ENCODE measurements at places on chromosomes 6 and 20.
A peak's percentile ranks its signal among the peaks of the same experiment; 100 is the strongest.

DNA sequence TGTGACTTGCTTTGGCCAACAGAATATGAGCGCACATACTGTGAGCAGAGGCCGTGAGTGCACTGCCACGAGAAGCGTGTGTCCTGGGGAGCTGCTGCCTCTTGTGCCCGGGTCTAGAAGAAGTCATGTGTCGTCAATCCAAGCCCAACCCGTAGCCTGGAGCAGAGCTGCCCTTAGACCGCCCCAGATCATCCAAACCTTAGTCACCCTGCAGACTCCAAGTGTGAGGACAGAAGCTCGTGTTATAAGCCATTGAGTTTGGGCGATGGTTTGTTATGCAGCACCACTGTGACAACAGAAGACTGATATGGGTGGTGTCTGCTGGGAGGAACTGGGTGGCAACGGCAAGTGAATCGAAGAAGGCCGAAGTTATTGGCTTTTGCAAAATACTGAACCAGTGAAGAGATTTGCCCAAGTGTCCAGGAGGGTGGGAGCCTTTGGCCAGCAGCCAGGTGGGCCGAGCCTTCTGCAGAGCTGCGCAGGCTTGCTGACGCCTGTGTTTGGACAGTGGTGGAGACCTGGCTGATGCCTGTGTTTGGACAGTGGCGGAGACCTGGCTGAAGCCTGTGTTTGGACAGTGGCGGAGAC is 101.3 kb upstream of the SULF2 start:
- DNase-seq = no peak

DNA sequence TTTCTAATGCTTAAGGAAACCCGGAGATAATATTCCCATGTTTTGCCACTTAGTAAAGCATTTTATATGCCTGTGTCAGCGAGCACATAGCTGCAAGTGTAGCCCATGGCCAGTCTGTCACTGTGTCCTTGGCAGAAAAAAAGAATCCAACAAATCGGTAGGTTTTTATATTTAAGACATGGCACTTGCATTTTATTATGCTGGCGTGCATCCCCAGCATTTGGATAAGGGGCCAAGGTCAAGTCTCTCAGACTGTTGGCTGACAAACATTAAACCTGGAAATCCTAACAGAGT is 1.2 kb upstream of the ZNF184 start:
- DNase-seq = no peak

GRCh38 chr20:19552221-19553180 is 205.6 kb upstream of the RIN2 start:
- DNase-seq = peak; percentile 43

GRCh38 chr6:118872726-118873125 is 21.2 kb upstream of the ASF1A start:
- DNase-seq = no peak

DNA sequence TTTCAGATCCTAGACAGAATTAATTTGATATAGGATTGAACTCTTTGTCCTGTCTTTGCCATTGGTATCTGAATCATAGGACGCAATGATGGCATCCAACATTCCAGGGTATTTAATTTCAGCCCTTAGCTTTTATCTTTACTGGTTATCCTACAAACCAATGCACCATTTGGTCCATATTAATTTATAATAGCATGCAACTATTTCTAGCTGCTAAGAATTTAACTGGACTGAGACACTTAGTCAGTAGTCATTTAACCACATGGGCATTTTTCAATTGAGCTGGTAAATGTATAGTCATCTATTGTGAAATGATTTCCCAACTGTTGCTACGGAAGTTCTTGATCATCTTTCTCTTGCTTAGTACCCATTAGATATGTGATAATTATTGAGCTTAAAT is 141.1 kb downstream of the CD164 start:
- no peak for DNase-seq

DNA sequence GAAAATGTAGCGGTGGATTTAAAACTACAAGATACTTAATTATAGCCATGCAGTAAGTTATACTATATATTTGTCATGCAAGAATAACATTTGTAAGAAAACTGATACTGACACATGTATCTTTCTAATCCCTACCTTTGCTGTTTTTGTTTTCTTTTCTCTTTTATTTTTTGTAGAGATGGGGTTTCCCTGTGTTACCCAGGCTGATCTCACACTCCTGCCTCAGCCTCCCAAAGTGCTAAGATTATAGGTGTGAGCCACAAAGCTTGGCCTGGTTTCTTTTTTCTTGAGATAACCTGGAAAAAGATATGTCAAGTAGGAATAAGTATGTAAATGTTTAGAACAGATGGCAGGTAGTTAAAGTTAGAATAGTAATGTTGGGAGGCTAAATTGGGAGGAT is 44.1 kb downstream of the MAPK14 start:
- no peak for DNase-seq

GRCh38 chr6:127129251-127129650 is 10.8 kb downstream of the RSPO3 start:
- DNase-seq = no peak

DNA sequence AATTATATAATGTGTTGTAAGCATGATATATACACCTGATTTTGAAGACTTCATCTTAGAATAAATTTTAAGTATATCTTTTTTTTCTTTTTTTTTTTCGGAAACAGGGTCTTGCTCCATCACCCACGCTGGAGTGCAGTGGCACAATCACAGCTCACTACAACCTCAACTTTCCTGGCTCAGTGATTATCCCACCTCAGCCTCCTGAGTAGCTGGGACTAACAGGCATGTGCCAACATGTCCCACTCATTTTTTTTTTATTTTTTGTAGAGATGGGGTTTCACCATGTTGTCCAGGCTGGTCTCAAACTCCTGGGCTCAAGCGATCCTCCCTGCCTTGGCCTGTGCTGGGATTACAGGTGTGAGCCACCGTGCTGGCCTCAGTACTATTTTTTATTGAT is 17.1 kb downstream of the VPS52 start:
- DNase-seq = no peak

DNA sequence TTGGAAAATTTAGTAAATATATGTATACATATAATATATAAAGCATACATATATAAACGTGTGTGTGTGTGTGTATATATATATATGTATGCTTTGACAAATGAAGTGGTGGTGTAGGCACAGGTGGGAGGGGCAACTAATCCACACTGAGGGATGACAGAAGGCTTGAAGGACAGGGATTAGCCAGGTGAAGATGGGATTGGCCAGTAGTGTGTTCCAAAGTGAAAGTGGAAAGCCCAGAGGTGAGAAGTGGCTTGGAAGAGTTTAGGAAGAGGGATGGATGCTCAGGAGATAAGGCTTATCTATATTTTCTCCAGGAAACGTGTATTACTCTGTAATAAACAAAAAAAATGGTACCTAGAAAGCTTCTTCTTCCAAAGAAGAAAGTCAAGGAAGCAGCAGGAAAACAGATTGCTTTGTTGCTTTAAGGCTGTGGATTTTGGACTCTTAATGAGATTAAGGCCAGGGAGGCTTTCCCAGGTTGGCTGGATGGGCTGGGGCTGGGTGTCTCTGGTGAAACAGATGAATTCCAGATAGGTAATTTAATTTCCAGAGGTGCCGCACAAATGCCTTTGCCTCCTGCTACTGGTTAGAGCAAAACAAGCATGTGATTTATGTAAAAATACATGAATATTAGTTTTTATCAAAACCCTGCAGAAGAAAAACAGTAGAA is 63.9 kb downstream of the JARID2 start:
- DNase-seq = no peak

- no peak for DNase-seq
These were observed 317.6 kb upstream of the TSHZ2 start for GRCh38 chr20:52654567-52654966.

GRCh38 chr6:680666-681340 is 12.1 kb downstream of the EXOC2 start:
- DNase-seq = no peak

DNA sequence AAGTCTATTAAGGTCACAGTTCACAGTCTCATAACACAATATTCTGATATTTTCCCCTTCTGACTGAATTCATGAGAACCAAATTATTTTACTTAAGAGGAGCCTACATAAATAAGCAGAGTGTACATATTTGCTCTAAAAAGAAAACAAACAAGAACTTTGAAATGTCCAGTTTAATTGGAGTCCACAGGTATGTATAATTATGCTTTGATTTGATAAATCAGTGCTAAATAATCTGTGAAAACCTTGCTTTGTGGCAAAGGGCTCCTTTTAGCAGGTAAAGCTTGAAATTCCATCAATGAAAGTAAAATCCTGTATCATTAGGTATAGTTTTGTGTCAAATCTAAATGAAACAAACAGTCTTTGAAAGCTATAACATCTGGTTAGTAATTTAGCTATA is 69.4 kb downstream of the ADGRB3 start:
- no peak for DNase-seq

- DNase-seq = no peak
These were observed 526.4 kb downstream of the CBLN4 start for GRCh38 chr20:55478724-55479450.

- no peak for DNase-seq
These were observed 131.2 kb upstream of the CDH4 start for GRCh38 chr20:61120595-61121515.

- no peak for DNase-seq
These were observed 172.0 kb downstream of the EYA2 start for GRCh38 chr20:47066484-47067270.

DNA sequence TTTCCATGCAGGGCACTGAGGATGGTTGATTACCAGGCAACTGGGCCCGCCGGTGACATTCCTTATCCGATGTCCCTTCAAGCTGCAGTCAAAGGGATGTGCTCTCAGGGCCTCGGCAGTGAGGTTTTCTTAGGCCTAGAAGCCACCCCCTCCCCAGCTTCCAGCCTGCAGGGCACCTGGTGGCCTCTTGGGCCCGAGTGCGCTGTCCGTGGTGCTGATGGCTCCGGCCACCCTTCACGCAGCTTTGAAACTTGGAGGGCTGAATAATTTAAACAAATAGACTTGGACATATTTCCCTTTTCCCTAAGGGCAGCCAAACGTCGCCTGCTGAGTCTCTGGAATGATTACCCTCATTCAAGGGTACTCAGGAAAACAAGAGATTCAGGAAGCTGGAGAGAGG is 8.9 kb upstream of the MLN start:
- DNase-seq = peak; percentile 73

- DNase-seq = no peak
These were observed 3.1 kb downstream of the EPB41L1 start for GRCh38 chr20:36157610-36158009.

GRCh38 chr6:132511210-132511830 is 1.6 kb downstream of the STX7 start:
- no peak for DNase-seq

GRCh38 chr6:87336367-87336766 is 7.3 kb upstream of the GJB7 start:
- DNase-seq = no peak

DNA sequence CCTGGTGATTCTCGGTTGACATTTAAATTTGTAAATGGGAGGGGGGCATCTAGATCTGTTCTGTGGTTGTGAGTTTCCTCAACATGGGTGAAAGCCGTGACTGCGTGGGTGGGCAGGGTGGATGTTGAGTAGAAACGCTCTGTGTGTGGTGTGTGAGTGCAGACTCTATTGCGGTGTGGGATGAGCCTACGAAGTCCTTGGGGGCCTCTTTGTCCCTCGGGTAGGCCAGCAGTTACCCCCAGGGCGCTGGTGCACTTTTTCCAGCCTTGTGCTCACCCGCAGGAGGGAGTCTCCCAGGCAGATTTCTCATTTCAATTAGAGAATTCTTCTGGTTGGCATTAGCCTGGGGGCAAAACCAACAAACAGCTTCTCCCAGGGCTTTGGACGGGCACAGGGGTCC is 10.6 kb downstream of the TOX2 start:
- no peak for DNase-seq

- DNase-seq = no peak
These were observed 4.0 kb upstream of the PLN start for GRCh38 chr6:118544105-118544504.

DNA sequence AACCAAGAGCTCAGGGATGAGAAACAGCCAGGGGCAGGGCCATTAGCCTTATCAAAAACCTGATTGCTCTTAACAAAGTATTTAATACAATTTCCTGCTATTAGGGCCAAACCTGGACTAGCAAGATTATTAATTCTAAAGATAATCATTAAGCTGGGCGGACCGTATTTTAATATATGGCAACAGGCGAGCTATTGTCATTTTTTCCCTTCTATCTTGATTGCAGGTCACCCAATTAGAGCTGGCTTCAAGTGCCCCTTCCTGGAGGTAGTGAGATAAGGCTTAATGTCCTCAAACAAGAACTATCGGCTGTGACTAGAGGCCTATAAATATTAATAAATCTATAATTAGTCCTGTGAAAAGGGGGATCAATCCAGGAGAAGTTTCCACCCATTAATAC is 66.0 kb upstream of the BLCAP start:
- no peak for DNase-seq

DNA sequence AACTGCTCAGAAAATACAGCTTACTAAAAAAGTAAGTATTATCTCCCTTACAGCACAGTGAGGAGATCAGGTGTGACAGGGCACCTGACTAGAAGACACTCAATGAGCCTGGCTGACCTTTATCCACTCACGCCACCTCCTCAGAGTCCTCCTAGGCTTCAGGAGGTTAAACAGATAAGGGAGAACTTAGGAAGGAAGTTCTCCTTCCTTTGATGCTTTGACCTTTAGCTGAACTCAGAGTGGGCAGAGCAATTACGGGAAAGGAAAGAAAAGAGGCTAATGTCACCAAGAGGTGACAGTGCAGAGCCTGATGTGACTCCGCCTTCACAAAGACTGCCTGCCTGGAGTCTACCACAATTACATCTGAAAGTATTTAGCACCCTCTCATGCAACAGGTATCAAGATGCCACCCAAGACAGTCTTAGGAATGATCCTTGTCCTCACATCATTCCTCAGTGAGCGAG is 36.7 kb downstream of the MAN1A1 start:
- no peak for DNase-seq

DNA sequence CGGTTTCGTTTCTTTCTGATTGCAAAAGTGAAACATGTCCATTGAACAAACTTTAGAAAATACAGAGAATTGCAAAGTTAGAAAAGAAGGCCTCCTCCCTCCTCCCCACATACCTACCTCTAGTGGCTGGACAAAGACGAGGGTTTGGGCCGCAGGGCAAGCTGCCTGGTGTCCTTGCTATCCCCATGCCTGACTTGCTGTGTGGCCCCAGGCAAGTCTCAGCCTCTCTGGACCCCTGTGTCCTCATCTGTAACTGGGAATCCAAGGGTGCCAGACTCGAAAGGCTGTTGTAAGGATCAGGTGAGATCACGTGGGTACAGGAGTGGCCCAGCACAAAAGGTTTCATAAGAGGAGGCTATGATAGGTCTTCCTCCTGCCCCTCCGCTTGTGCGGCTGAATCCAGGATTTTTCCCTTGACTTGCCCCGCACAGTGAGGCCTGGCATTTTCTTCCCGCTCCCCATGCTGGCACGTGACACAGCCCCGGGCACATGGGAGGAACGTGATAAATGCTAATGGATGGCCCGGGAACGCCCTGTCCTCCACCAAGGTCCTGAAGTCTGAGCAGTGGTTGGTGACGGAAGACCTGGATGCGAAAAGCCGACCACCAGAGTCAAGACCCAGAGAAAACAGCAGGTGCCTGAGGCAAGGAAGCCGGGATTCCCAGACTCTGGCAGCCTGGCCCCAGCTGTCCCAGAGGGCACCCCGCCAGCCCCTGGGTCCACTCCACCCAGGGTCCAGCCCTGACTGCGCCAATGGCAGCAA is 55.8 kb downstream of the UBE2V1 start:
- no peak for DNase-seq
